ENCODE measurements at places on chromosomes 4 and X.

- no peak for DNase-seq
Measured at GRCh38 chr4:130110770-130111169, 1014.8 kb downstream of the C4orf33 start.

DNA sequence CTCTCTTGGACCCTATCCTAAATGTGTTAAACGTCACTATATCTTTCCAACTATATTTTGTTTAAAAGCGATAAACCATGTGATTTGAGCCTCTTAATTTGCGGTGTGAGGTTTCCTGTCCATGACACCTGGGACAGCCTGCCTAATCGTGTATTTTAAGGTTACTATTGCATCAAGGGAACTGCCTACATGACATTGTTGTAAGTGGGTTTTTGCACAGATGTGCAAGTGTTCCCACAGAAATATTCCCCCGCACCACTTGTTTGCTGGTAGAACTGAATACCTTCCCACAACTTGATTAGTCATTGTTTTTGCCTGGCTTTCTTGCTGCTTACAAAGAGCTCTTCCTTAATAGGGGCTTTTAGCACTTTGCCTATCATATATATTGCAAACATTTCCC, 5.1 kb upstream of the FAM184B start:
- no peak for DNase-seq

DNA sequence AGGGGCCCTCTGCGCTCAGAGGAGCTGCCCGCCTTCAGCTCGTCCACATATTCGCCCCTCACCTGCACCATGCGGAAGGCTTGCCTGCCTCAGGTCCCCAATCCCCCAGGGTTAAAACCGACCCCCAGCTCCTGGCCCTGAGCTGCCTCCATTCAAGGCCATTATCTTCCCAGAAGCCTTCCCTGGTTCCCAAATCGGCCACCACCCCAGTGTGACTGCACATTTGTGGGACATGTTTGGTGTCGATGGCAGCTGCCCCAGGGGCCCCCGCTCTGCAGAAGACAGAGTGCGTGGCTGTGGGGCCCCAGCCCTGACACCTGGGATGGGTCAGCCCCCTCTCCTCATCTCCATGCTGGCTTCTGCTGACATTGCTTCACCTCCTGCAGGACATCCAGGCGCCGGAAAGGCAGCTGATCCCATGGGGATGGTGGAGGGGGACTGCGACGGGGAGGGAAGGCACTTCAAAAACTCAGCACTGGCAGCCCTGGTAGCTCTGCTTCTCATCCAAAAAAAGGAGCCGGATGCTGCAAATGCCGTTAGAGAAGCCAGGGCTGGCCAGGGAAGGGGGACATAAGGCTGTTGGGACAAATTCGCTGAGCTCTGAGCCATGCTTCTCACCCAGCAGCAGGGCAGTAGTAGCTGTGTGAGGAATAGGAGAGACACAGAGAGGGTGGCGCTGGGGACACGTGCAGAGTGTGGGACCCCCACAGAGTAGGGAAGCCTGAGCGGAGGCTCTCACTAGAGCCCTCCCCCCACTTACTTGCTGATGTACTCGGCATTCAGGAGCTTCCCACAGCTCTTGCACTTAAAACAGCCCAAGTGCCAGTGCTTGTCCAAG, 78.5 kb downstream of the ABLIM2 start:
- peak; percentile 45 for DNase-seq

- DNase-seq, result no peak
Measured at GRCh38 chr4:42673082-42673425, 16.1 kb upstream of the ATP8A1 start.

DNA sequence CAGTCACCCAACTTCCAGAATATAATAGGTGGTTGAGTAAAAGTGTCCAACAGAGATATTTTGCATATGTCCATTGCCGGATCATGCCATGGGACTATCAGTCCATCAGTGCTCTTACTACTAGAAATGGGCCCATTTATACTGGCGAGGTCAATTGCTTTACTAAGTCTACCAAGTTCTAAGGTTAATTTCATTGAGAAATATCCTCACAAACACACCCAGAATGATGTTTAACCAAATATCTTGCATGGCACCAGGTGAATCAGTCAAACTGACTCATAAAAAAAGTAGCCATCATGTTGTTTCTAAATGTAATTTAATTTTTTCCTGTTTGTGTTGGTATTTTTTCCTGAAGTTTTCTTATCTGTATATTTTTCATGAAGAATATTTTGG, 1217.0 kb downstream of the RAPGEF2 start:
- no peak for DNase-seq

- no peak for DNase-seq
Measured at GRCh38 chr4:145829629-145830395, 108.8 kb downstream of the ZNF827 start.

DNA sequence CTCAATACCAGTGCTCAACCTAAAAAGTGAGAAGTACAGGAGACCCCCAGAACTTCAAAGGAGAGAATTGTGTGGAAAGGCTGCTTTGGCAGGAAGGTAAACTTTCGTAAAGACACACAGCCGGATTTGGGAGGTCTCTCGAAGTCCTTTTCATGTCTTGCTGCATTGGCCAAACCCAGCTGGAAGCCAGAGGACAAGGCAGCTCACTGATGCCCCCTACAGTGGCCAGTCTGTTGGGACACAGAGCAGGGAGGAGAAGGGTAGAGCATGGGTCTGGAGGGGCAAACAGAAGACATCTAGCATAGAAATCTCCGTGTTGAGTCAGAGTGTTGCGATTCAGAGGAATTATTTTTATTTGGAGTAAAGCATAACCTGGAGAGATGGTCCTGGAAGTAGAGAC, 198.9 kb downstream of the ANK2 start:
- DNase-seq, result no peak

- no peak for DNase-seq
Measured at GRCh38 chr4:138192113-138192512, 50.0 kb downstream of the SLC7A11 start.
